Colonic mucosa (tissue), 4 donors: ENCODE measurements at places on chromosomes 16 and 17. TPM values are rescaled to one million over a fixed set of nuclear protein-coding genes. Genes with fewer than 3 reads are reported as not detected.

MMP25 gene
- 0.44 TPM for total RNA-seq

TOM1L1 gene
- 56.7 TPM for total RNA-seq

SIAH1 gene
- 27.9 TPM for total RNA-seq

DNA sequence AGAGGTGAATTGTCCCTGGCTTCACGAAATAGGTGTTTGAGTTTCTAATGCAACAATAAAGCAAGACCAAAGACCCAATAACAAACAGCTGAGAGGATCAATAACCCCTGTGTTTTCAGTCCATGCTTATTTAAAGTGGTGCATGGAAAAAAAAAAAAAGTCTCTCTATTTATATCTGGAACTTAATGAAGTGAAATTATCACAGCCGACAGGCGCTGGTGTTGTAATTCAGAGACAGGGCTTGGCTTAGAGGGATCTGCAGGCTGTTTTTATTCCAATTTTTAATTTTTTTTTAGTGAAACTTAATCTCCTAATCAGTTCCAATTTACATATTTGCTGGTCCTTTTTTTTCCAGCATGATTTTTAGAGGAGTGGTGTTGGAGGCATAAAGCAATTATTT is 858.2 kb upstream of the SOX9 start:
- no peak for DNase-seq

GRCh38 chr16:11097094-11097786 is 152.9 kb downstream of the CLEC16A start:
- no peak for DNase-seq

DNAH9 gene
- 0.69 TPM for total RNA-seq

DNA sequence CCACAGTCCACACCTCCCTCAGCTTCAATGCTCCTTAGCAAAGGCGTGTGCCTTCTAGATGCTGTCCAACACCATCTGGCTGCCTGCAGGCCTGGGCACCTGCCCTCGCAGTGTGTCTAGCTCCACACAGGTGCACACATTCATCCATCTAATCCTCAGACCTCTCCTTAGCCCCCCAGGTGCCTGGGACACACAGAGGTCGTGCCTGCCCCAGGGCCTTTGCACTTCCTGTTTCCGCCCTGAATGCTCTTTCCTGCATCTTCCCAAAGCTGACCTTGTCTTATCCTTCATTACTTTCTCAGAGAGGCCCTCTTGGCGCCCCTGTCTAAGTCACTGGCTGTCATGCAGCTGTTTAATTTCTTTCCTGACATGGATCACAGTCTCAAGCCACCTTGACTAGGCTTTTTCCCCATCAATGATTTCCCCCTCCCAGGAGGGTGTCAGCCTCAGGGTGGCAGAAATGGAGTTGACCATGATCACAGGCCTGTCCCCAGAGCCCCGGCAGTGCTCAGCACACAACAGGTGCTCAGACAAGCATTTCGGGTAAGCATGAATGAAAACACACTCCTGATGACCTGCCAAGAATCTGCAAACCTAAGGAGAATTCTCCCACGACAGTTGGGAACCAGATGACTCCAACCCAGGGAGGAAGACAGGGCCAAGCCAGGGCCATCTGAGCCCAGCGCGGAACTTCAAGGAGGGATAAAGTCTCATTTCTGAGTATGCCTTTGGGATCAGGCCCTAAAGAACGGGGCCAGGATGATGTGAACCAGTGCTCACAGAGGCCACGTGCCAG is 76.3 kb downstream of the LITAF start:
- no peak for DNase-seq
